ENCODE measurements at places on chromosomes 2 and 18.
A peak's percentile ranks its signal among the peaks of the same experiment; 100 is the strongest.

- DNase-seq: no peak
Measured at GRCh38 chr2:74599676-74600075, 45.2 kb downstream of the DOK1 start.

DNA sequence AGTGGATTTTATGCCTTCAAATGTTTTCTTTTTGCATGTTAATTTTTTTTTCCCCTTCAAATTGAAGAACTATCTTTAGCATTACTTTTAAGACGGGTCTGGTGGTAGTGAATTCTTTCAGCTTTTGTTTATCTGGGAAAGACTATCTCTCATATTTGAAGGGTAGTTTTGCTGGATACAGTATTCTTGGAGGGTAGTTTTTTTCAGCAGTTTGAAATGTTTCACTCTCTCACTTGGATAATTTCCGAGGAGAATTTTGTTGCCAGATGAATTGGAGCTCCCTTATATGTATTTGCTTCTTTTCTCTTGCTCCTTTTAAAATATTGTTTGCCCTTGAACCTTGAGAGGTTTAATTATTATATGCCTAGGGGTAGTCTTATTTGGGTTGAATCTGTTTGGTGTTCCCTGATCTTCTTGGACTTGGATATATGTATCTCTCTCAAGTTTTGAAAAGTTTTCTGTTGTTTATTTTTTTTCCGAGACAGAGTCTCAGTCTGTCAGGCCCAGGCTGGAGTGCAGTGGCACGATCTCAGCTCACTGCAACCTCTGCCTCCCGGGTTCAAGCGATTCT is 15.5 kb downstream of the TTLL4 start:
- DNase-seq: no peak

DNA sequence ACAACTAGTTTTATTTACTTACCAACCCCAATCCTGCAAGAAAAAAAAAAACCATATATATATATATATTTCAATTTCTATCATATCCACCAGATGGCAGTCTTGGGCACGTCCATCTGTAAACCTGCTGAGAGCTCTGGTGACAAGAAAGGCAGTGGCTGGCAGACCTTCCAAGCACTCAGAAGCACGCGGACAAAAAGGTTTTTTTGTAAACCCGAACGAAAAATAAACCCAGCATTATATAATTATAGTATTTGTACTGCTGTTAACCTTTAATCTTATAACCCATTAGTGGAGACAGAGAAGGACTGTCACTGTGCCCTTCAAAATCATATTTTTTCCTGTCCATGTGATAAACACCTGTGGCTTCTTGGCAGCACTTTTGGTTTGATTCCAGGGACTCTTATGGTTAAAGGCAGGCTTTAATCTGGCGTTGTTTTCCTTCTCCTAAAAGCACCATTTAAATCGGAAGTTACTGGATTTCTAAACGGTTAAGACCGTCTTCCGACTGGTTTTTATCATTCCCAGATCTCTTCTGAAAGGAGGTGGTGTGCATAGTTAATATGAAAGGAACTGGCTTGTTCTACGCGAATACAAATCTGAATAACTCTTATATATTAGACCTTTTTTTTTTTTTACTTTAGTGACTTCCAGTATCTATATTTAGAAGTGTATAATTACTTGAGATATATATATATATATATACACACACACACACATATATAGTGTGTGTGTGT is 31.0 kb upstream of the SLC3A1 start:
- DNase-seq: peak; percentile 78

GRCh38 chr2:215427585-215427984 is 8.3 kb downstream of the FN1 start:
- no peak for DNase-seq

GRCh38 chr2:227188292-227188691 is 23.9 kb downstream of the COL4A3 start:
- no peak for DNase-seq

Measured in AG20443 (cell line).